NCI-H69 (cell line): ENCODE measurements at places on chromosomes 7 and 10.

DNA sequence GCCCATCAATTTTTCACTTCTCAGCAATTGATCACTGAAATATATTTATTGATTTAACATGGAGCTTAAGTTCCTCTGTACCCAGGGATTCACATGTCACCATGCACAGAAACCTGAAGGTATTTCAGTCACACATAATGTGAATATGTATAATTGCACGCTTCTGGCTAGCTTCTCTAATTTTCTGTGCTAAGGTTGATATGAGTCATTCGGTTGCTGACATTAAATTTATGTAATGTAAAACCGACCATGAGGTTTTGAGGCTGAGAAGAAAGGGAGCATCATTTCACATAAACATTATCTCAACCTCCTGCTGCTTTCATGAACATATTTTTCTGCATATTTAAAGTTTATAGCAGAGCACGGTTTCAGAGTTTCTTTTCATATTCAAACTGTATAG, 381.0 kb upstream of the TPK1 start:
- no peak for DNase-seq

GRCh38 chr10:71349406-71349805, 30.3 kb downstream of the SLC29A3 start:
- no peak for DNase-seq

GRCh38 chr10:124997306-124997705, 55.4 kb downstream of the ZRANB1 start:
- DNase-seq, result no peak

GRCh38 chr10:60382946-60383681, 6.6 kb downstream of the ANK3 start:
- peak; percentile 86 for DNase-seq

DNA sequence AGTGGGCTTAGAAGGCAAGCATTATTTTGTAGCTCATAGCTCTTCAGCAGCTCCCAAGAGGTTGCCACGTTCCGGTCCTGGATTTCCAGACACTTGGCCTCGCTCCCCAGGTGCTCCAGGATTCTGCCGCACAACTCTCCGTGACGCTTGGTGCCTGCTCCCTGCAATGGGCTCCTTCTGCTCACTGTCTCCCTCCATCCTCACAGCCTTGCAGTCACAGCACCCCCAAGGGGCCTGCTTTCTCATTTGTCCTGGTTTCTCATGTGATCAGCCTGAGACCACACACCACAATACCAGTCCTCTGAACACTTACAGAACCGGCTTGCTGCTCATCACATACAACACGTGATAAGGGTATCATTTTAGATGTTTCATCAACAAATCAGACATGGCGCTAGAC, 9.8 kb downstream of the IGFBP3 start:
- no peak for DNase-seq

DNA sequence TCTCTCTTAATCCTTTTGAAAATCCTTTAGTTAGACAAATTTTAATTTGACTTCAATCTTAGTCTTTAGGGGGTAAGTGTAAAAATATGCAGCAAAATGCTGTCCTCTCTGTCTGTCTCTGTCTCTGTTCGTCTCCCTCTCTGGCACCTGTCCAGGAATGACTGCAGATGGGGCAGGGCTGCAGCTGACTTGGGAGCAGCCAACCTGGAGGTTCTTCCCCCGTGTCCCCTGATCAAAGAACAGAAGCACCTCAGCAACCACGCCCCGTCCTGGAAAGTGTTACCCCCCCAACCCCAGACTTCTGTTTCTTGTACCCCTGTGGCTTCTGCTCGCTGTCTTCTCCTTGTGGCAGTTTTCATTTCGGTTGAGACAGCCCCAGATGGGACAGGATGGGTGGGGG, 141.6 kb upstream of the NPS start:
- DNase-seq, result no peak

DNA sequence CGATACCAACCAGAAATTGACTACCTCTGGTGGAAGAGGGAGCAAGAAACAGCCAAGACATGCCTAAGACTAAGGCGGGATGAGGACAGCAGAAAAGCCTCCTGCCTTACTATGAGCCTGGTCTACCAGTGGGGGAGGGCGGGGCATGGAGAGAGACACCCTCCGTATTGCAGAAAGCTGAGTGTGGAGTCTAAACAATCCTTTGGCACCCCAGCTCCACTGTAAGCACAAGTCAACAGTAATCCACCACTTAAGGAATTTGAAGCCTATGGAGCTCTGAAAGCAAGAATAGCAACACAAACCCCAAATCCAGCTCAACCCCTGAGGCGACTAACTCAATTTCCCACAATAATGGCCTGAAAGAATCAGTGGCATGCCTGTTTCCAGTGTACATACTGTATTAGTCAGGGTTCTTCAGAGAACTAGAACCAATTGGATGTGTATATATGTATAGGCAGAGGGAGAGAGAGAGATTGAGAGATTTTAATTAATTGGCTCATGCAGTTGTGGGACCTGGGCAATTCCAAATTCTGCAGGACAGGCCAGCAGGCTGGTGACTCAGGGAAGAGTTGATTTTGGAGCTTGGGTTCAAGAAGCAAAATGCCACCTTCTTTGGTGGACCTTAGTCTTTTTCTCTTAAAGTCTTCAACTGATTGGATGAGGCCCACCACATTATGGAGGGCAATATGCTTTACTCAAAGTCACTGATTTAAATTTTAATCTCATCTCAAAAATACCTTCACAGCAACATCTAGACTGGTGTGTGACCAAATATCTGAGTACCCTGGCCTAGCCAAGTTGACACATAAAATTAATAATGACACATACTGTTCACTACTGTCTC, 13.5 kb downstream of the PPIF start:
- no peak for DNase-seq

GRCh38 chr10:14543904-14544210, 213.1 kb upstream of the FRMD4A start:
- no peak for DNase-seq

- peak; percentile 16 for DNase-seq
Observed at GRCh38 chr10:14904316-14904732, 25.7 kb downstream of the SUV39H2 start.
